ENCODE measurements at places on chromosomes 11 and 22.
A peak's percentile ranks its signal among the peaks of the same experiment; 100 is the strongest.

DNA sequence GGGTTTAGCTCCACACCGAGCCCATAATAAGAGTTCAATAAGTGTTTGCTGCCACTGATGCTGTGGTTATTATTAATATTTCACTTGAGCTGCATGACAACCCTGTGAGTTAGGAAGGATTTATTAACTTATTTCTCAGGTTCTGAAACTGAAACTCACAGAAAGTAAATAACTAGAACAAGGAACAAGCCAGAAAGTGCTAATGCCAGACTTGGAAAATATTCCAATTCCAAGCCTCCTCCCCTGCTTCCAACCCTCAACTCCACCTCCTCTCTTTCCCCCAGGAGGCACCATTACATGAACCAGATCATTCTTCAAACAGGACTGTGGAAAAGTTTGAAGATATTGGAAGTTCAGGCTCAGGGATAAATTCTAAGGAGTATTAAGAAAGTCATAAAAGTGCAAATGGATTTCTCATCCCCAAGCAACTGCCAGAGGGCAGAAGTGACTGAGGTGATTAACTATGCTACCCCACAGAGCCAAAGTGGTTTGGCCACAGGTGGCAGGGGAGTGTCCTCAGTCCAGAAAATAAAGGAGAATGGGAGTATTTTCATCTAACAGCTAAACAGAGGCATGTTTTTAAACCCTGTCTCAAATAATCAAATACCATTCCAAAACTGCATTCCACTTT, 3.2 kb upstream of the FJX1 start:
- DNase-seq, result no peak

- DNase-seq, result no peak
Measured at GRCh38 chr11:73983741-73984538, 1.3 kb upstream of the UCP2 start.

DNA sequence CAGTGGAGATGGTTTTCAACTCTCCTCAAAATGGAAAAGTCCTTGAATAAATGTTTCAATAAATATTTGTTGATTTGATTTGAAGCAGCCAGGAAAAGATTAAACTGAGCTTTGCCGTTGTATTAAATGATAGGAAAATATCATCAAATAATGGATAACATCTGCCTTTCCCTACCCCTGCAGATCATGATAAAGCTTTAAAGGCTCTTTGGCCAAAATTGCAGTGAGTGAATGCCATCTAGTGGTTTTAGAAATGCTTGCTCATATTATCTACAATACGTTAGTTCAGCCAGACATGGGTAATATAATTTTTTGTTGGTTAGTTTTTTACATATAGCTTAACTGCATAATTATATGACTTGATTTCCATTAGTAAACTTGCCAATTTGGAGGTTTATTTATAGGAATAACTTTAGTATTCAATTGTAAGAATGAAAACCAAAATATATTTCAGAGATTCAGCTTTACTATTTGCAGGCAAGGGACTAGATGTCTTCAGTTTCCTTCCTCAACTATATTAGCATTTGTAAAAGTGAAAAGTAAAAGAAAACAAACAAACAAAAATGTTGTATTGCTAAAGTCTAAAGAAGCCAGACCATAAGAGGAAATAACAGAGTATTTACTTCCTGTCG, 159.2 kb downstream of the MSANTD4 start:
- DNase-seq, result no peak

DNA sequence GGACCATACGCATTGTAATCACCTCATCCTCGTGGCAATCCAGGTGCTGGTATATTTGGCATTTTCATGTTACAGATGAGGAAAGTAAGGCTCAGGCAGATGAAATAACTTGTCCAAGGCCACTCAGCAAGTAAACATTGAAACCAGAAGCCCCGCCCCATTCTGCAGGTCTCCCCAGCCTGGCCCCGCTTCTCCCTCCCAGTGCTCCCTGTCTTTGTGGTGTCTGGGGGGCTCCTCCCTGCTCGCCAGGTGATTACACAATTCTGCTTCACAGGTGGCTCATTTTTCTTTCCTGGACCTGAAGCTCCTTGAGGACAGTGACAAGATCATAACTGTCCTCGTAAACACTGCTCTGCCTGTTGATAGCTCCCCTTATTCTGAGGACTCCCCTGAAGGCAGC, 531.5 kb upstream of the B3GAT1 start:
- DNase-seq, result no peak

- no peak for DNase-seq
Measured at GRCh38 chr11:69635195-69635594, 5.8 kb upstream of the CCND1 start.

DNA sequence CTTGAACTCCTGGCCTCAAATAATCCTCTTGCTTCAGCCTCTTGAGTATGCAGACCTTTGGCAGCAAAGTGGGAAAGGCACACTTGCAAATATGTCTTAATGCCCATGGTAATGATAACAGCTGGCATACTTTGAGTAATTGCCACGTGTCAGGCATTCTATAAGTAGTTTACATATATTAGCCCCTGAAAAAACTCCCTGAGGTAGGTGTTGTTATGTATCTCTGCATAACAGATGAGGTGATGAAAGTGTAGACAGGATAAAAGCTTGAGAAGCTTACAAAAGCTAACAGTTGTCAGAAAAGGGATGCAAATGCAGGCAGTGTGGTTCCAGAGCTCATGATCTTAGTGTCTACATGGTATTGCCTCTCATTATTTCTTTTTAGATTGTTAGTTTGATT, 291.1 kb upstream of the C11orf87 start:
- no peak for DNase-seq

DNA sequence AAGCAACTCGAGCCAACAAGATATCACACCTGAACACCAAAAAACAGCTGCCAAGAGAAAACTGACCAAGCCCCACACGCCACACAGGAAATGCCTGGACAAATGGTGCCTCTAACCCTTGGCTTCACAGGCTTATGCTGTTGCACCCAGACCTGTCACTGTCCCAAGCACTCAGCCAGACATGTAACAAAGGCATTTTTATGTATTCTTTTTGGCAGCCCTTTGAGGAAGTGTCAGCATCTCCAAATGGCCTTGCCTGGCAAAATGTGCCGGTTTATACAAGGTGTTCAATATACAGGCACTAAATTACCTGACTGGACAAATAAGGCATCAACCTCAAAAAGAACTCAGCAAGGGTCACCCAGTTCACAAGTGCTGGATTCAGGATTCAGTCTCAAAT, 6.1 kb downstream of the HDHD5 start:
- DNase-seq, result no peak

DNA sequence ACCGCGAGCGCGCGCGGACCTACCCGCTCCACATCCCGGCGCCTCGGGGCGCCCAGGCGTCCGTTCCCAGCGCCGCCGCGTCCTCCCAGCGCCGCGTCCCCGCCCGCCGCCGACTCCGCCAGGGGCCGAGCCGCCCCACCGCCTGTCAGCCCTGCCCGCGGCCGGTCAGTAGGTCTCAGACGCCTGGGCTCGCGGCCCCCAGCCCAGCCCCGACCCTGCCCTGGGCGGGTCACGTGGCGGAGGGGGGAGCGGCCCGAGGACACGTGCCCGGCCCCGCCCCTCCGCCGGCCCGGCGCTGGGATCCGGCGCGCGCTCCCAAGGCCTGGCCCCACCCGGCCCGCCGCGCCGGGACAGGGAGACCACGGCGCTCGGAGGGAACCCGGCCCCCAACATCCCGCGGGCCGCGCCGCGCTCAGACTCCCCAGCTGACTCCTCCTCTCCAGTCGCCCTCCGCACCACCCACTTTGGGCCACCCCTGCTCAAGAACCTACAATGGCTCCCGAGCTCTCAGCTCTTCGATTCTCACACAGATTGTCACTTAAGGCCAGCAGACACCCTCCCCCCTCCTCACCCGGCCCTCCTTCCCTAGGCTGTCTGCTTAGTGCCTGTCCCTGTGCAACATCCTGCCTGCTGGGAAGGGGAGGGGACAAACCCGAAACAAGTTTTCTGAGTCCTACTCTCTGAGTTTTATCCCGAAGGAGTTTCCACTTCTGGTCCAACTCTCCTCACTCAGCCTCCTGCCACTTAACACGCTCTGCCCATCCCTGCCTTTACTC, at the start of gene RAB3IL1:
TSS of gene RAB3IL1 (minus strand) at position 233 of the 776 bp plus-strand sequence. CDS start at position 34, 199 bp downstream.
- no peak for DNase-seq

DNA sequence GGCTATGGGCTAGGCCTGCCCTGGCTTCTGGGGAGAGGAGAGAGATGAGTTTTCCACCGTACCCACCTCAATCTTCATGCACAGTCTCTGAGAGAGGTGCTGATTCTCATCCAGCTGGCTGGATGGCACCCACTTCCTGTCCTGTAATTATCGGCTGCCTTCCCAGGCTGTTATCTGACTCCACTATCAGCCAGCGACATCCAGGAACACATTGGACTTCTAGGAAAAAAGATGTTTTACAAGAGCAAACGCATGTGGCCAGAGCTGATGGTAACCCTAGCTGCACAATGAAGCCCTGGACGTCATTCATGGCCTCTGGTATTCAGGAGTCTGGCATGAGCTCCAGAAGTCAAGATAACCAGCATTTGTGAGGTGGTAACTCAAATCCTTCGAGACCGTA, 137.4 kb downstream of the EHF start:
- DNase-seq, result no peak

DNA sequence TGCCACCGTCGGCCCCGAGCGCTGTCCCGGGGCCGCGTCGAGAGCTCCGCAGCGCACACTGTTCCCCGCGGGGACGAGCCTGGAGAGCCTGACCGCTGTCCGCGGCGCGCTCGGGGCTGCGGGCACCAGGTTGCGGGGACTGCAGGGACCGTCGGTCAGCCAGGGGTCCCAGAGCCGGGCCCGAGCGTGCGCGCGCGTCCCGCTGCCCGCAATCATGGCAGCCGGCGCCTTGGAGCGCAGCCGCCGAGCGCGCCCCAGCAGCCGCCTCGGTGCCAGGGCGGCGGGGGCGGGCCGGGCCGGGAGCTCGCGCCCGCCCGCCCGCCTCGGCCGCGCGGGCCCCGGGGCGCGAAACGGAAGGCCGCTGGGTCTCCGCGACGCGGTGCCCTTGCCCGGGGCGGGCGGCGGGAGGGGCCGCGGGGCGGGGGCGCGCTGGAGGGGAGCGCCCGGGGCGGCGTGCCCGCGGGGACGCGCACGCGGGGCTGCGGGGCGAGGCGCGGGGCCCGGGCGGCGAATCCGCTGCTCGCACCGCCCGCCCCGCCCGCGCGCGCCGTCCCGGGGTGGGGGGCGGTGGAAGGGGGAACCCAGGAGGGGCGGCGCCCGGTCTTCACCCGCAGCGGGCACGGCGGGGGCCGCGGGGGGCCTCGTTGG, 79.4 kb upstream of the PPARA start:
- DNase-seq, result peak; percentile 36

DNA sequence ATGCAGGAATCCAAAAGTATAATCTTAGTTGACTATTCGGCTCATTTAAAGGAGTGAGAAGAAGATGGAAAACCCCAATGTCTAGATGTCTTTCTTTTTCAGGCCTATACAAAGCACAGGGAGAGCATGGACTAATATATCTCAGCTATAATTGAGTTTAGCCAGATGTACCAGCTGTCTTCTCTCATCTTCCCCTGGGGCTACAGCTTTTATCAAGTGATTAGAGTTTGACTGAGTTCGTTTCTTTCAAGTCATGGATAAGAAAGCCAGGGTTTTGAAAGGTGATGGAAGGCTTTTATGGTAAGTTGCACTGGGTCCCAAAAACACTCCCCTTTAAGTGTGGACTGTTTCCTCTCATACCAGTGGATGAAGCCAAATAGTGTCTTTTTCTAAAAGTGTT, 1172.8 kb upstream of the TENM4 start:
- no peak for DNase-seq

DNA sequence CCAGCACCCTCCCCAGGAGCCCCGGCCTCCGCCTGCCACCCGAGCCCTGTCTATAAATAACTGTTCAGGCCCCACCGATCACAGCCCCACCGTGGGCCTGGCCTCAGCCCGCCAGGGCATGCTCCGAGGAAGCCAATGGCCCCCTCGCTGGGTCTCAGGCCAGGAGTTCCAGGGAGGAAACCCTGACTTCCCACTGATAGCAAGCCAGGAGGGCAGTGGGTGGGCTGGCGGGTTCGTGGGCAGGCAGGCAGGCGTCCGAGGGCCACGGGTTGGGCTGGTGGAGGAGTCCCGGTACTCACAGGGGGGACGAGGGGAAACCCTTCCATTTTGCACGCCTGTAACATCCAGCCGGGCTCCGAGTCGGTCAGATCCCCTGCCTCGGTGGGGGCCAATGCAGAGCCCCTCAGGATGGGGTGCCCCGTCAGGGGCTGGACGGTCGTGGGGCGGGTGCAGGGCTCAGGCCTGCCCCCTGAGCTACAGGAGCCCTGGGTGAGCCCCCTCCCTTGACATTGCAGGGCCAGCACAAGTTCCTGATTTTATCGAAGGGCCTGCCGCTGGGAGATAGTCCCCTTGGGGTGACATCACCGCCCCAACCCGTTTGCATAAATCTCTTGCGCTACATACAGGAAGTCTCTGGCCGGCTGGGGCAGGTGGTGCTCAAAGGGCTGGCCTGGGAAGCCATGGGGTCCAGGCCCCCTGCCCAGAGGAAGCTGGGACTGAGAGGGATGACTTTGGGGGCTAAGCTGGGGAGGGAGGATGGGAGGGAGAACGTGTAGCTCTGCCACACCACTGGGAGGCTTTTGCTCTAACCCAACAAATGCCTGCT, at the start of gene SPI1:
TSS of gene SPI1 (minus strand) at position 538 of the 826 bp plus-strand sequence. CDS start at position 344, 194 bp downstream.
- no peak for DNase-seq

DNA sequence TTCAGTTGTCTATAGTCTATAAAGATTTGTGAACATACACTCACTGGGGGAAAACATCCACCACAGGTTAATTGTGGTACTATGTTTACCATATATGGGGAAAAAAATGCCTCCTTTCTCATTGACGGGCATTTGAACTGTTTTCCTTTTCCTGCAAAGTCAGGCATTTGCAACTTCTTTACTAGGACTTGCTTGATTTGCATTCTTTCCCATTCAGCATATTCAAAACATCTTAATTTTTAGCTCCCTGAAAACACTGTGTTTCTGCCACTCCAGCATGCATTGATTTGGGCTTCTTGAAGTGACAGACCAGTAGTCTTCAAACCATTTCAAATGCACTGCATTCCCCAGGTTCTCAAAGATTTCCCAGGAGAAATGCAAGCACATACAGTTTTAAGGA, 67.6 kb downstream of the INSC start:
- no peak for DNase-seq

DNA sequence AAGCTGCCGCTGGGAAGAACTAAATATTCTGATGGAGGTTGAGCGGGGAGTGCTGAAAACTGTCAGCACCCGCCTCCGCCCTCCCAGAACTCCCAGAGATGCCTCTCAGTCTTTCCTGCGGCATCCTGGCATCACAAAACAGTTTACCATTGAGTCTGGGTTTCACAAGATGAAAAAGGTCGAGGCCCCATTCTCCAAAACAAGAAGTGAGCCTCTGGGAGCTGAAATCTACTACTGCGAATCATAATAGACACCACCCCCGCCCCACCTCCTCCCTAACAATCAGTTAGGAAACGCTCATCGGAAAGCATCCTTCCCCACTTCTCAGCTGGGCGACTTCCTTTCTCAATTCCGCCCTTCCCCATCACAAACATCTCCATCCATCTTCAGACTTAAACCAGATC, 1.0 kb downstream of the SUN2 start:
- DNase-seq, result no peak

- DNase-seq, result peak; percentile 26
Measured at GRCh38 chr22:24875862-24876506, 70.0 kb downstream of the SGSM1 start.
